Activated CD8-positive, alpha-beta T cell treated with anti-CD3 and anti-CD28 coated beads for 36 hours (primary cell): ENCODE measurements at places on chromosomes 4 and X.

- DNase-seq, result no peak
These were observed 87.4 kb downstream of the CBLL2 start for GRCh38 chrX:22360129-22360528.

DNA sequence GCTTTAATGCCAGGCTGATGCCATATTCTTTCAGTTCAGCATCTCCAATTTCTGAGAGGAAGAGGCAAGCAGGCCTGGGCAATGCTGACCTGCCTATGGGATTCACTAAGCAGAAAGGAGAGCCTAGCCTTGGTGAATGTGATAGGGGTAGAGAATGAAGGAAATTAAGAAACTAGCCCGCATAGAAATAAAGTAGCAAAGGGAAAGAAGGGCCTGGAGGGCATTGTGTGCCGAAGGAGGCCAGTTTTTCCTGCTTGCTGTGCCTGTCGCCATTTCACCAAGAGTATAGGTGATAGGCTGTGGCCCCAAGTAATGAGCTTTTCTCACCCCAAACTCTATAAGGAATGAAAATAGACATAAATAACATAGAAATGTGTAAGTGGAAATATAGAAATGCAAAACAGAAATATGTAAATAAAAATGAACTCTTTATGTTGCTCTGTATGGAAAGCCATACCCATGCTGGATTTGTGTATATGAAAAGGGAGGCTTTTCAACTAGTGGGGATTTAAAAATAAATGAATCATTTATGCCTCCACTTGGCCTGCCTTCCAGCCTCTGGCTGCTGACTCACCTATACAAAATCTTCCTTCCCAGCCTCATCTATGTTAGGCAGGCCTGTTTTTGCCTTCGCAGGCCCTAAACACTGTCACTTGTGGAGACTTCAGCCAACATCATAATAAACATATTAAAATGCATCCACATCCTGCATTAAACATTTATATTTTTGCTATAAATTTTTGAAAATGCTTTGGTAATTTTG lies 5.1 kb upstream of the OCRL start:
- DNase-seq, result no peak

DNA sequence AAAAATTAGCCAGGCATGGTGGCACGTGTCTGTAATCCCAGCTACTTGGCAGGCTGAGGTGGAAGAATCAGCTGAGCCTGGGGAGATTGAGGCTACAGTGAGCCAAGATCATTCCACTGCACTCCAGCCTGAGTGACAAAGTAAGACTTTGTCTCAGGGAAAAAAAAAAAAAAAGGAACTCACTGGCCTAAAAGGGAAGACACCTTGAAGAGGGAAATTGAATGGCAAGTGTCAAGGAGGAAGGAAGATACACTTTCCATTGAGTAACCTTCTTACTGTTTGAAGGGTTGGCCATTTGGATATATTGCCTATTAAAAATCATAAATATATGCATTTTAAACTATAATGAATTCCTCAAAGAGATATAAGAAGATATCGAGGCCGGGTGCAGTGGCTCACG lies 147.5 kb upstream of the FAM241A start:
- no peak for DNase-seq

- DNase-seq, result no peak
These were observed 24.3 kb downstream of the HMX1 start for GRCh38 chr4:8847331-8847730.

- DNase-seq, result no peak
These were observed 112.8 kb upstream of the MAP3K15 start for GRCh38 chrX:19628011-19628575.

DNA sequence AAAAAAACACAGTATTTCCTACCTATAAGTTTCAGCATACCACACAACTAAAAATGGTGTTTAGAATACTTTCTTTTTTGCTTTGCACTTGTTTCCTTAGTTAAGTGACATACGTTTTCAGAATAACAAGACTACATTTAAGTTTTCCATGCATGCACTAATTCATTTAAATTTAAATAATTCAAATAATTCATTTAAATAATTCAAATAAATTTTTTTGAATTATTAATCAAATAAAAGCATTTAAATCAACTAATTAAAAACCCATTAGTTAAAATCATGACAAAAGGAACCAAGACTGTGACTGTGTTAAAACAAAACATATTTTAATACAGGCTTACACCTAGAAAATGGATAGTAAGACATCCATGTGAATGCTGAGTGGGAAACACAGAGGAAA lies 12.8 kb downstream of the ANXA5 start:
- no peak for DNase-seq

- no peak for DNase-seq
These were observed 178.9 kb downstream of the RAPGEF2 start for GRCh38 chr4:159281771-159282170.

- DNase-seq, result no peak
These were observed 221.2 kb upstream of the MID1 start for GRCh38 chrX:10841579-10841978.

DNA sequence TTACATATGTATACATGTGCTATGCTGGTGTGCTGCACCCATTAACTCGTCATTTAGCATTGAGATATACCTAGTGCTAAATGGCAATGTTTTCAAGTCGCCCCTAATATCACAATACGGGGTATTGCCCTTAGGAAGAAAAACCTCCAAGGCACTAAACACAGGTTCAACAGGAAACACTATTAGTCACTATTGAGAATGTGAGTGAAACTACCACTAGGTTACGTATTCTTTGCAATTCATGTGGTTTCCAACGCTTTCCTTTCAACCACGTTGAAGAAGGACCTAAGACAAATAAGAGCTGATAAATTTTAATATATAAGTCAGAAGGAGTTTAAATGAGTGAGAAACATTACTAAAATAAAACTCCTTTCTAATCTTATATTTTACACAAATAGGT lies 134.7 kb upstream of the SPANXN4 start:
- no peak for DNase-seq

GRCh38 chr4:106704253-106704870 lies 331.8 kb downstream of the DKK2 start:
- no peak for DNase-seq

DNA sequence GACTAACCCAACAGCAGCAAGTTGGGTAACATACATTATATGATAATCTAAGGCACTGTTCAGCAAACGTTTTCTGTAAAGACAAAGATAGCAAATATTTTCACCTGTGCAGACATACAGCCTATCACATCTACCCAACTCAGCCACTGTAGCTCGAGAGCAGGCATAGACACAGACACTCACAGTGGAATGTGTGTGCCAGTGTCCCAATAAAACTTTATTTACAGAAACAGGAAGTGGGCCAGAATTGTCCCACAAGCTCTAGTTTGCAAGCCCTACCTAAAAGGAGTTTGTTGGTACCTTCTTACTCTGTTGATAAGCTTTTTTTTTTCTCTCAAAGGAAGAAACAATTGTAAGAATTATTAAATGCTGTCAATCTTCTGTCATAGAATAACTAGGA lies 11.9 kb upstream of the FAM9A start:
- no peak for DNase-seq

DNA sequence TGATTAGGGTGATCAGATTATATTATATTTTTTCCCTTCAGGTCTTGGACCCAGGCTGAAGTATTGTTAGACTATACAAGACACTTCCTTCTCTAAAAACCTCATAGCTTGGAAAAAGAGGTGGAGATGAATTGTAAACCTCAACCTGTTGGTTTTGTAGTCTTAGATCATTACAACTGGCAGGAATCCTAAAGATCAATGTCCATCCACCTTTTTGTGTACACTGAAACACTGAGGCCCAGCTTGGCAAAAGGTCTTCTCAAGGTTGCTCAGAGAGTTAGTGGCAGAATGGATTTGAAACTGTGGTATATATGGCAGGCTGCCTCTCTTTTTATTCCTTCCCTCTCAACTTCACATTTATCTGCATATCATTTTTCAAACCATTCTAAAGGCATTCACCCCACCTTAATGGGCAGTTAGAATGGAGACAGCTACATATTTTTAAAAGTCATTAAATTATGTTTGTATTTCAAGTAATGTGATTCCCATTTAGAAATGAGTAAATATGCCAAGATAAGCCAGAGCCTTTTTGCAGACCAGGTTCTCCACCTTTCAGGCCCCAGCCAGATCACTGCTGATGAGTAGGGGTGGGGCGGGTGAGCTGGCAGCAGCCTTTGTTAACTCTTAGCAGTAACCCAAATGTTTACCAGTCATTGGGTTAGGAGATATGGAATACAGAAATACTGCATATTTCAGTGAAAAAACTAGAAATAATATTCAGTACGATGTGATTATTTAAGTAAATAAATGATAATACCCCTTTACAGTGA lies 243.2 kb upstream of the F9 start:
- no peak for DNase-seq

DNA sequence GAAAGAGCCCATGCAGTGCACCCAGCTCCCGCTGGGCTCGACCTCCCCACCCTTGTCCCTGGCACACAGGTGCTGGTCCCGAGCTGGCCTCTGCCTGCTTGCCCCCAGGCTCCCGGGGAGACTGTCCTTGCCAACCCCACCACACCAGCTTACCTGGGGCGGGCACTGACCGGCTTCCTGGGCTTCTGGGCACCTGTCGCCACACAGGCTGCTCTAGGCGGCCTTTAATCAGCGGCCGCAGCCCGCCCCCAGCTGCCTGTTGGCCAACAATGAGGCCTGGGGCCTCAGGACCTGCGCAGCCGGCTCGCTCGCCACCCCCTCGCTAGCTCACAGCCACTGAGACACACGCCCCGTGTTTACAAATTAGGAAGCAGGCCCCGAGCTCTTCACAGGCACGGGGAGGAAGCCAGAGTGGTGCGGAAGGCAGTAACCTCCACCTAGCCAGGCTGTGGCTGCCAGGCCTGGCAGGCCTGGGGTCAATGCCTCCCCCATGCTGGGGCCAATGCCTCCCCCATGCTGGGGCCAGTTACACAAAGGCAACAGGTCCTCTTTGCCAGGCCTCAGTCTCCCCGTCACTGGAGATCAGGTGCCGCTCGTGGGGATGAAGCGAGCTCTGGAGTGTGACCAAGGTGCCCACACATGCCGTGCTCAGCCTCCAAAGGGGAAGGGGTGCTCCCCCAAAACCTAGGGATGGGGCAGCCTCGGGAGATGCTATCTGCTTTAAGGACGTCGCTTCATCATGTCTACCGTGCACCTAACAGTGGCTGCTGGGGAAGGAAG lies at the start of gene TREX2:
Gene TREX2, minus strand, starts transcription at position 201 of the 780 bp plus-strand sequence. CDS start 626 bp downstream, outside the sequence.
- no peak for DNase-seq

DNA sequence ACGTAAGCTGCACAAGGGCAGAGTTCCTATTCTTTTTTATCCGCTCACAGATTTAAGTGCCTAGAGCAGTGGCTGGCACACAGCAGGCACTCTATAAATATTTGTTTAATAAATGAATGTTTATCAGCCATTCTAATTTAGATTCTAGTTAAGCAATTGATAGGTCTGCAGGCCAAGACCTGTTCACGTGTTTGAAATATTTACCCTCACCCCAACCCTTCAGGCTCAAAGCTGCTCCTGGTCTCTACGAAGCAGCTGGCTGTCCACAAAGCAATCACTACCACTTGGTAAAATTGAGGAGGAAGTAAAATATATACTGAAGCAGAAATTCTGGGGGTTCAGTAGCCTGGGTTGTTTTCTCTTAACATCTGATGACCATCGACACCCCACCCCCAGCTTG lies 158.1 kb downstream of the MGST2 start:
- no peak for DNase-seq

- DNase-seq, result no peak
These were observed 4.6 kb upstream of the EBP start for GRCh38 chrX:48516987-48517386.

GRCh38 chrX:107541244-107541643 lies 87.1 kb upstream of the PRPS1 start:
- DNase-seq, result no peak

DNA sequence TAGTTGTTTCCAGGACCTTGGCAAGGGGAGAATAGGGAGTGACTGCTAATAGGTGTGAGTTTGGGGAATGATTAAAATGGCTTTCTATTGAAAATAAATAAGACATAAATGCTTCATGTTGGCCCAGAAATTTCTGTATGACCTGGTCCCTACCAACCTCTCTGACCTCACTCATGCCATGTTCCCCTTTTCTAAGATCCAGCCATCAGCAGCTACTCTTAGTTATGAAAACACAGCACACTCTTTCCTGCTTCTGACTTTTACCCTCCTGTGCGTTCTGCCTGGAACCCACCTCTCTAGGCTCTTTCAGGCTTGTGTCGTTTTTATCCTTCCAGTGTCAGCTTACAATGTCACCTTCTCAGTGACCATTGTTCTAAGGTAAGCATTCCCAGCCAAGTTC lies 14.8 kb upstream of the CXCL5 start:
- no peak for DNase-seq

DNA sequence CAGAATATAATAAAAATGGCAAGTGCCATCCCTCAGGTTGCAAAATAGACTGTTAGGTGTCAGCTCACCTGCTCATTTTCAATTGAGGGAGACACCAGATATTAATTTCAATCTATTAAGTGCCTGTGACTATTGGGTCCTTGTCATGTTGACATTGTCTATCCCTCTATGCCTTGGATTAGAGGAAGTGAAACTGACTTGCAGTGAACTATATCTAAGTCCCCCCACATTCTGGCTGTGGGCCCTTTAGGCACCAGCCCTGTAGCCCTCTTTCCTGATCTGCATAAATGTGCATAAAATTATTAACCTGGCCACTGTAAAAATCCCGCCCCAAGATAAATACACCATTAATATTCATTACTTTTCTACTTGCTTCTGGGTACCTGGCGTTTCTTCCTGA lies 293.0 kb upstream of the CLNK start:
- no peak for DNase-seq

- no peak for DNase-seq
These were observed 31.4 kb upstream of the RELL1 start for GRCh38 chr4:37717576-37717975.

DNA sequence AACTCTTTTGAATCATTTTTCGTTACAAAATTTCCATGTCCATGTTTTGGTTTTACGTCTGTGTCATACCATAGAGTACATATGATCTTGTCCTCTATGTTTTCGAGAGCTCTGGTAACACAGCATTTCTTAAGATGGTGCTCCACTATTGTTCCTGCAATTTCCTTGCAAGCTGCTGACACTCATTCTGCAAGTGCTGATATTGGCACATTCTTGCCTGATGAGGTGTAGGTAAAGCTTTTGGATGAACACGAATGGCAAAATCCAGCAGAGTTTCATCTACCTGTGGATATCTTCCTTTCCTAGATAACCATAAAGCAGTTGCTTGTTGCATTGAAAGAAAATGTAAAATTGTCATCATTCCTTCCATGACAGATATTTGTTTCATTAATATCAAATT lies 41.3 kb downstream of the MAGEB17 start:
- DNase-seq, result no peak

GRCh38 chr4:118888666-118889311 lies at the start of gene SYNPO2:
Gene SYNPO2 (plus strand): TSS chr4:118888854. CDS start chr4:118889037, 183 bp downstream.
- peak; percentile 59 for DNase-seq

GRCh38 chrX:63835361-63835760 lies 50.3 kb upstream of the ARHGEF9 start:
- no peak for DNase-seq

- no peak for DNase-seq
These were observed 236.5 kb downstream of the MAGEB17 start for GRCh38 chrX:16403808-16404207.
